D341Med (cell line): ENCODE measurements at places on chromosomes 3 and 15.

GRCh38 chr3:29183346-29184087 is 97.4 kb upstream of the RBMS3 start:
- DNase-seq = no peak

- DNase-seq = no peak
These were observed 130.8 kb upstream of the SLC2A2 start for GRCh38 chr3:171157286-171157685.

- DNase-seq = no peak
These were observed 406.2 kb downstream of the PLOD2 start for GRCh38 chr3:145754605-145755289.

- no peak for DNase-seq
These were observed 75.0 kb downstream of the BFSP2 start for GRCh38 chr3:133474817-133475216.

DNA sequence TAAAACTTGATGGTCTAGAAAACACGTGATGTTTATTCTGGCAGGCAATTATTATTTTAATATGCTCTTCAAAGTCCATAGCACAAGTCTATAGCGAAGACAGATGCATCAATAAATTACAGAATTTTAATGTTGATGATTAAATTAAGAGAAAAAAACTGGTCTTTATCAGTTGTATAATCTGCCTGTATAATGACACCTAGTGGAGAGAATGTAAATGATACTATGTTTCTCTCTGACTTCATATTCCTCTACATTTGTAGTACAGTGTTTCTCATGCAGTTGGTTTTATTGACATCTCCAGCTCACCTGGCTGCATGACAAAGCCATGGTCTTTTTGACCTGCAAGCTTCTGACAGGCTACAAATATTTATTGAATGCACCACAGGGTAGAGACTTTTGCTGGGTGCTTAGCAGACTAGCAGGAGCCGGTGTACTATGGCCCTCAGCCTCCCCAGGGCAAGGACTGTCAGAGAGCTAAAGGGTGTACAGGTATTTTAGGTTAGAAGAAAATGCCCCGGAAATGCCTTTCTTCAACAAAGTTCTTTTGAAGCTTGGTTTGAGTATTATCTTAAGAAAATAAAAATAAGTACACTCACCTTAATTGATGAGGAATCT is 289.9 kb downstream of the GAP43 start:
- DNase-seq = no peak

DNA sequence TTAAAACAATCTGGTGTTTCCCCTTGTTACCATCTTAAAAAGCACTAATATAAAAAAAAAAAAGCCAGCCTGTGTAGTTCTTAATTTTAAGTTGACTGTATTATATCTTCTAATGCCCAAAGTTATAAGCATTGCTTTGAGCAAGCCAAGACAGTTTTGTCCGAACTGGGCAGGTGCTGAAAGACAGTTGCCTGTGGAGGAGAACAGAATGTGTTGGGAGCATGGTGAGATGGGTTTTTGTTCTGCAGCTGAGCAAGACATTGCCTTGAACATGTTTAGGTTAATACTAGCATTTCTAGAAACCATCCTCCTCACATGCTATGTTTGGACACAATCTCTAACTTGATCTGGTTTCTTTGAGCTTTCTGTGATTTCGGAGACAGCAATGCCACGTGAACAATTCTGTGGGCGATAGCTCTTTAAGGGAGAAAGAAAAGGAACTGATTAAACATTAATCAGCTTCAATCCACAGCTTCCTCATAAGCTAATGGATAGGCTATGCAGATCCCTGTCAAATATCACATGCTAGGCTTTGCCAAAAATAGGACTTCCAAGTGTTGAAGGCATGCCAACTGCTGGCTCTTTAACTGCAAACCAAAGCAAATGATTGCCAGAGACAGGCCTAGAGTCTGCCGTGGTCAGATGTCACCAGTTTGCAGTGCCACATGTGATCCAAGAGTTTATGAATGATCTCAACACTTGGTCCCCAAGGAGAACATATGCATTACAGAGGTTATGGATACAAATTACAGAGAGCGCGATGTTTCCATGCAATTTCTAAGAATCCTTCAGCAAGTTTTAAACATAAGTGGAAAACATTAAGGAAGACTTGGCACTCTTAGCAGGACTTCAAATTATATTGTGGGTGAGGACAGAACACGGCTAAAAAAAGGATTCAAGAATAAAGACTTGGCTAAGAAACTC is 428.1 kb downstream of the ROBO2 start:
- DNase-seq = peak; percentile 46

GRCh38 chr15:38781196-38781595 is 216.6 kb upstream of the RASGRP1 start:
- no peak for DNase-seq

DNA sequence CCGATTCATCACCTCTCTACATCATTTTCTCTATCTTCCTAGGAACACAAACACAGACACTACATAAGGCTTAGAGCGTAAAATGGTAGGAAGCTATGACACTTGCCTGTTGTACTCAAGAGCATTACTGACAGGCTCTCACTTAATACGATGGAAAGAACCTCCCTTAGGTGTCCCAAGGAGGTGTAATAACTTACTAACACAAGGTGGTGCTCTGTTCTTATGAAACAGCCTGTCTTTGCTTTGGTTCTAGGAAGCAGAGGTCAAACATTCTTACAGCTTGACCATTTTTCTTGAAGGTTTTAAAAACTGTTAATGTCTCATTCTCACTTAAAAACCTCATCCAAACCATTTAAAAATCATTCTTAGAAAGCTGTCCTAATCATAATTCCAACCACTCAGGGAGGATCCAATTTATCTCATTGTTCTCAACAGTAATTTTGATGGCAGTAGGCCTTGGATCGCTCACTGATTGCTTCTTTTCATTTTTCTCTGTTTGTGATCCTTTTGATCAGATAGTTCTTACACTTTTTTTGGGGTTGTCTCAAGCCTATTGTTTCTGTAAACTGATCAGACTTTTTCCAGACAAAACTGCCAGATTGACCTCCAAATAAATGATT is 317.8 kb upstream of the AGTR1 start:
- DNase-seq = peak; percentile 30

- no peak for DNase-seq
These were observed 13.3 kb downstream of the NFKBIZ start for GRCh38 chr3:101862416-101863165.

- no peak for DNase-seq
These were observed 32.4 kb upstream of the PLSCR2 start for GRCh38 chr3:146501752-146502151.

DNA sequence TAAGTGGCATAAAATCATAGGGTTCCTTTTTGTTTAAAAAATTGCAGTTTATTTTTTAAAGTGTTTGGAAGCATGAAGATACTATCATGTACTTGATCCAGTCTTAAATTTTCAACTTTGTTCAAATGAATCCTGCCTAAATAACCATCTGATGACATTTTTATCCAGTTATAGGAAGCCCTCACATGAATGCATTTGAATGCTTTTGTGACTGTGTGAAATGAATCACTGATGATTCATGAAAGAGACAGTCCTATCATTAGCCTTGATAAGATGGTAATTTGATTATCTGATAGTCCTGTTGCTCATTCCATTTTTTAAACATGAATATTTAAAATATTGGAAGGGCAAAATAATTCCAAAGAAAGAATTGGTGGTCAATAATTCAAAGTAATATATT is 401.9 kb upstream of the ROBO2 start:
- no peak for DNase-seq

GRCh38 chr3:186121968-186122367 is 13.1 kb upstream of the ETV5 start:
- DNase-seq = no peak

DNA sequence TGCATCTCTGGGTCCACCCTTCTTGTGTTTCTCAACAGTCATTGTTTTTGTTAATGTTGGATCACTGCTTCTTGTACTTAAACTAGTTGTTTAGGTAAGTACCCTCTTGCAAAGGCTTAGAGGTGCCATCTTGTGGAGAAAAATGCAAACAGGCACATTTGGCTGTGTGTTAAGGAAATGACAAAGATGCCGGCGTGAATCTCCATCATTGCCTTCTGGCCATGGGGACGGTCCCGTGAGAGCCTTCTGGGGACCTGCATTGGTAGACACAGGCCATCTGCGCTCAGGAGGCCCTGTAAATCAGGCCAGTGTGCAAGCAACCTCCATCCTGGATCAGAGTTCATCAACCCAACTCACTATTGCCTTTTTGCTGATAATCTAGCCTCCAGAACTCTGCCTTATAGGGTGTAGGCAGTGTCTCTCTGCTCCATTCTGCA is 158.6 kb upstream of the NR2E3 start:
- no peak for DNase-seq

DNA sequence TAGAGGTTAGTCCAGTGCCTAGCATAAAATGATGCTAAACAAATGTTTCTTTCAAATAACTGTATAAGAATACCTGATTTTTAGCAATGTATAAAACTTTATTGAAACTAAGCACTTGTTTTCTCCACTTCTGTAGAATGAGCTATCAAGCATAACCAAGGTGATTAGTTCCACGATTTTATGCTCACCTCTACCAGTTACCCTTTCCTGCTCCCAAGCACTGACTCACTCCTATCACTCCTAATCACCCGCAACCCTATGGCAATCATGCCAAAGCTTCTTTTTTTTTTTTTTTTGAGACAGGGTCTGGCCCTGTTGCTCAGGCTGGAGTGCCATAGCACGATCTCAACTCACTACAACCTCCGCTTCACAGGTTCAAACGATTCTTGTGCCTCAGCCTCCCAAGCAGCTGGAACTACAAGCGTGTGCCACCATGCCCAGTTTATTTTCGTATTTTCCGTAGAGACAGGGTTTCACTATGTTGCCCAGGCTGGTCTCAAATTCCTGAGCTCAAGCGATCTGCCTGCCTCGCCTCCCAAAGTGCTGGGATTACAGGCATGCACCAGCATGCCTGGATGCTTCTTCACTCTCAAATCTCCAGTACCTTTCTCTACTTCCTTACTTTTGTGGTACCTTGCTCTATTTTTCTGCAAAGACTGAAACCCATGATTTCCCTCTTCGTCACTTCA is 3.9 kb downstream of the HSPBAP1 start:
- no peak for DNase-seq

DNA sequence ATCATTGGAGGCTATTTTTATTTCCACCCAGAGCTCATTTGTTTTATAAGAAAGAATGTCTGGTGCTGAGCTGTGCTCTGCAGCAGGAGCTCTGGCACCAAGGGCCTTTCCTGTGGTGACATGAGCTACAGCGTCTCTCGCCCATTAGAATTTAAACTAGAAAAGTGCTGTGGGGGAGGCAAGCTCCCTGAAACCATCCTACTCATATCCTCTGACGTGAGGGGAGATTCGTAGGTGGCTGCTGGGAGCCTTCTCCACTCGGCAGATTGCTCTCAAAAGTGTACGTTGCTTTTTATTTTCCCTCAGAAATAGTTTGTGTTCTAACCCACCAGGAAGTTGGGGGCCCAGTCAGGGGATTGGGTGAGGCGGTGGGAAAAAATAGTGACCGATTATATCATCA is 76.3 kb upstream of the ARHGEF3 start:
- no peak for DNase-seq

DNA sequence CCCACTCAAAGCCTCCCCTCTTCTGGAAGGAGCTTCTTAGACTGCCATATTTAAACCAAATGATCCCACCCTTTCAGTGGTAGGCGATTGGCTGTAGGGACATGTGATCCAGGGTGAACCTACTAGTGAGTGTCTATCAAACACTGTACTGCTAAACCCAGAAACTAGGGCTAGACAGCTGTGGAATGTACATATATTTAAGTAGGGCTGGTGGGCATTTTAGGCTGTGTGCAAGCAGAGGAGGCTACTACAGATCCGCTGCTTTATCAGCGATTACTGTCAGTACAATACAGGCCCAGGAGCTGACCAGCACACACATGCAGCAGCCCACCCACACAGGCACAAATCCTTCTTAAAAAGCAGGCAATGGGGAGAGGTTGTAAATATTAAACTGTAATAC is 15.4 kb upstream of the LARP6 start:
- DNase-seq = no peak

DNA sequence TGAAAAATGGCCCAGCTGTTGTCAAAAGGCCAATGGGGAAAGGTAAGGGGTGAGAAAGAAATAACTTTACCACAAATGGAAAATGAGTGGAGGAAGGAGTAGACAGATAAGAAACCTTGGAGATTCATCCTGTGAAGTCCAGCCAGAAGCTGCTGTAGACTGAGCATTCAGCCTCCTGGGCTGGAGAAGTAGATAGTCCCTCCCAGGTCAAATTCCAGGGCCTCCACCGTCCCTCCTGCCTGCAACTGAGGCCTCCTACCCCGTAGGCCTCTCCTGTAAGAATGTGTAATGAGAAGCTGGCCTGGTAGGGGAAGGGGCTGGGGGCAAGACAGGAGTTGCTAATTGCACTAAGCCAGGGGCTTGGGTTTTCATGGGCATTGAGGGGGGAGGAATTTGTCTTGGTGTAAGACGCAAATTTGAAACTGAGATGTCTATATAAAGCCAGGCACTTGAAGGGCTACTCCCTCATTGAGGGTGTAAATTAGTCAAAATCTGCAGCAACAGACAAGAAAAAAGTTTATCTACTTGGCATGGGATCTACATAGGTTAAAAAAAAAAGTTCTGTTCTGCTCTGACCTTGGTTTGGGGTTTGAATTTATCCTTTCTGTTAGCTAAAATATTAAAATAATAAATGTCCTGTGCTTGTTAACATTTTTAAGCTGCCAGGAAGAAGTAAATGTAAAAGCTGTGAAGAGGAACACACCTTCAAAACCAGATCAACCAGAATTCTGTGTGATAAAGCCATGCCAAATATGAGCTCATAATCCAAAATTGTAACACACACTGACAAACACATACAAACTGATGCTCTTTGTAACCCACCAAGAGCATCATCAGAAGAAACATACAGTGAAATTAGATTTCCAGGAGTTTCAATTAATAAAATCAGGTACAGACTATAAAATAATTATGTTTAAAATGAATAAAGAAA is 1.7 kb upstream of the RBP2 start:
- DNase-seq = peak; percentile 14

DNA sequence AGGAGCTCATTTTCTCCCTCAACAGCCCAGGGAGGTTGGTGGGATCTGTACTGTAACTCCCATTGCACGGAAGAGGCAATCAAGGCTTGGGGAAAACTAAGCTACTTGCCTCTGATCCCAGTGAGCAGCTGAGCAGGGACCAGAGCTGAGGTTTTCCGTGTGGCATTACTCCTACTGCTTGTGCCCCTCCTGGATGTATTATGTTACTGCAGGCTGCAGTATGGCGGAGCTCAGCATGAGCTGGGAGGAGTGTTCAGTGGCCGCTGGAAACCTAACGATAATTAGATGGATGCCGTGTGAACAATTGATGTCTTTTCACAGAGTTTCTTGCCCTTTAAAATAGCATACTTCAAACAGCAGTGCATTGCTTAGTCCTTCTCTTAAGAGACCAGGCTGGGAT is 2.0 kb upstream of the TPRG1 start:
- no peak for DNase-seq

GRCh38 chr3:37730825-37731224 is 130.9 kb upstream of the CTDSPL start:
- no peak for DNase-seq

DNA sequence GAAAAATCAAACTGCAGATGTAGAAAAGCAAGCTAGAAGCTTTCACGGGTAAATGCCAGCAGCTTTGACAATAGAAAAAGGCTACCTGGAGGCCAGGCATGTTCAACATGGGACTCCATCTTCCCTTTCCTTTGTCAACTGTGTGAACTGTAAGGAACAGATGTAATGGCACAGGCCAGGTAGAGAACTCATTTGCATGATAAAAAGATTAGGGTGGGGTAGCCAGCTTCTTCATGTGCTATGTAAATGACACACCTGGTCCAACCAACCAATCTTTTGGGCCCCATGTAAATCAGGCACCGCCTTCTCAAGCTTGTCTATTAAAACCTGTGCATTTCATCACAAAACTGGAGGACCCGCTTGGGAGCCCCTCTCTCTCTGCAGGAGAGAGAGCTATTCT is 686.5 kb upstream of the GOLIM4 start:
- DNase-seq = no peak
